ENCODE measurements at places on chromosomes 12 and 14.

GRCh38 chr14:47691829-47692228 lies 16.4 kb upstream of the MDGA2 start:
- no peak for DNase-seq

GRCh38 chr14:88765130-88765529 lies 27.6 kb downstream of the EML5 start:
- no peak for DNase-seq

DNA sequence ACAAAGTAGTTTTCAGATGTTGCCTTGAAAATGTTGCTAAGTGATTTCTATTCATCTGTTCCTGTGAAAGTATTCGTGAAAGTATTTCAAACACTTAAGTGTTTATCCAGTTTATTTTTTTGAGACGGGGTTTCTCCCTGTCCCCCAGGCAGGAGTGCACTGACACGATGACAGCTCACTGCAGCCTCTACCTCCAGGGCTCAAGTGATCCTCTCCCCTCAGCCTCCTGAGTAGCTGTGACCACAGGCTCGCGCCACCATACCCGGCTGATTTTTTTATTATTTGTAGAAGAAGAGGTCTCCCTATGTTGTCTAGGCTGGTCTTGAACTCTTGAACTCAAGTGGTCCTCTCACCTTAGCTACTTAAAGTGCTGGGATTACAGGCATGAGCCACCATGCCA lies 1.7 kb downstream of the ZDHHC17 start:
- DNase-seq = no peak

DNA sequence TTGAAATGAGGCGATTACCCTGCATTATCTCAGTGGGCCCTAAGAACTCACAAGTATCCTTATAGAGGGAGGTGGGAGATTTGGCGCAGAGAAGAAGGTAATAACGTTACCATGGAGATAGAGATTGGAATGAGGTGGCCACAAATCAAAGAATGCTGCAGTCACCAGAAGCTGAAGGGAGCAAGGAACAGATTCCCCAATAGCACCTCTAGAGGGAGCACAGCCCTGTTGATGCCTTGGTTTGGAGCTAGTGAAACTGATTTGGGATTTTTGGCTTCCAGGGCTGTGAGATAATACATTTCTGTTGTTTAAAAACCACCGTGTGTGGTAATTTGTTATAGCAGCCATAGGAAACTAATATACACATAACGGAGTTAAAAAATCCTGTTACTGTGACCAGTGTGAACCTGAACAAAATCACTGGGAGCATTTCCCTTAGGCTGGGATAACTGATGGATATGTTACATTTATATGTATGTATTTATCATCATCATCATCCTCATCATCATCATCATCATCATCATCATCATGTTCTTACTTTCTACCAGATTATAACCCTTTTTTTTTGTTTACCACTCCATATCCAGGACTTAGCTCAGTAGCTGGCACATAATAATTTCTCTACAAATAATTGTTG lies 100.3 kb downstream of the LIN7A start:
- DNase-seq = no peak

DNA sequence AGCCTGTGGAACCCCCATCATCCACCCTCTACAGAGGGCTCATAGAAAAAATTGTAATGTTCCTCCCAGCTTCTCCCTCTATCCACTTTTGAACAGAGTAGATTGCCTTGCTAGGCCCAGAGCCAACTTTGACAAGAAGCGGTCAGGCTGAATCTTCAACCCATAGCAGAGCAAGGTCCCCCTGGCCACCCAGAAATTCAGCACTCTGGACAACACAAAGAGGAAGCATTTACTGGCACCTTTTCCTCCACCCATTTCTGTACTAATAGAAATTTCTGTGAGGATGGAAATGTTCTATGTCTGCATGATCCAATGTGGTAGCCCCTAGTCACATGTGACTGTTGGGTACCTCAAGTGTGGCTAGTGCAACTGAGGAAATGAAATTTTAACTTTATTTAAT lies 42.7 kb upstream of the OXA1L start:
- DNase-seq = no peak

DNA sequence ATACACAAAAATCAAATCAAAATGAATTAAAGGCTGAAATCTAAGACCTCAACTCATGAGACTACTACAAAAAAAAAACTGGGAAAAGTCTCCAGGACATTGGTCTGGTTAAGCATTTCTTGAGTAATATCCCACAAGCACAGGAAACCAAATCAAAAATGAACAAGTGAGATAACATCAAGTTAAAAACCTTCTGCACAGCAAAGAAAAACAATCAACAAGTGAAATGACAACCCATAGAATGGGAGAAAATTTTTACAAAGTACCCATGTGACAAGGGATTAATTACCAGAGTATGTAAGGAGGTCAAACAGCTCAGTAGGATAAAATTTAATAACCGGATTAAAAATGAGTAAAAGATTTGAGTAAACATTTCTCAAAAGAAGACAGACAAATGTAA lies 338.7 kb downstream of the SLC16A7 start:
- no peak for DNase-seq

DNA sequence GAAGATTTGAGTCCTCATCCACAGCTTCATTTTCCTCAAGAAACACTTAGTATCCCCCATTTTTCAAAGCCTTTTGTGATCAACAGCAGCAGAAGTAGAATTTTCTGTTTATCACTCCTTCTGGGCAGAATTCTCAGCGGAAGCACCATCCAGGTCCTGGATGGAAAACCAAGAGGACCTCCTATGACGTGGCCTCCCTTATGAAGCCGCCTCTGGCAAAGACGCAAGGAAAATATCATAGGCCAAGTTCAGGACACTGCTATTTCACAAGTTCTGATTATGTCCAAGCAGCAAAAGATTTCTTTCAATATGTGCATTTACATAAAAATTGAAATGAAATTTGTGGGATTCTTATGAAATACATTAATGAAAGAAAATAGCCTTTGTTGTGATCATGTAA lies 315.0 kb downstream of the SEC23A start:
- DNase-seq = no peak

- no peak for DNase-seq
Measured at GRCh38 chr14:58560208-58560607, 77.6 kb upstream of the DACT1 start.

- DNase-seq = no peak
Measured at GRCh38 chr14:29410581-29410980, 517.1 kb downstream of the PRKD1 start.
